ENCODE measurements at places on chromosomes 12 and 14.

DNA sequence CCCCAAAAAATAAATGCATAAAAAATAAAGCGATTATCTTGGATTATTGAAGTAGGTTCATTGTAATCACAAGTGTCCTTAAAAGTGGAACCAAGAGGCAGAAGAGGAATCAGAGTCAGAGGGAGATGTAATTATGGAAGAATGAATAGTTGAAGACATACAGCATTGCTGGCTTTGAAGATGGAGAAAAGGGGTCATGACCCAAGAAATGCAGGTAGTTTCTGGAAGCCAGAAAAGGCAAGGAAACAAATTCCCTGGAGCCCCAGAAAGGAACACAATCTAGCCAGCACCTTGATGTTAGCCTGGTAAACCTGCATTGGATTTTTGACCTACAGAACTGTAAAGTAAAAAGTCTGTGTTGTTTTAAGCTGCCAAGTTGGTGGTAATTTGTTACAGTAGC, 57.5 kb upstream of the PTGR2 start:
- no peak for DNase-seq

- no peak for DNase-seq
Observed at GRCh38 chr12:89370421-89370831, 18.1 kb upstream of the DUSP6 start.

DNA sequence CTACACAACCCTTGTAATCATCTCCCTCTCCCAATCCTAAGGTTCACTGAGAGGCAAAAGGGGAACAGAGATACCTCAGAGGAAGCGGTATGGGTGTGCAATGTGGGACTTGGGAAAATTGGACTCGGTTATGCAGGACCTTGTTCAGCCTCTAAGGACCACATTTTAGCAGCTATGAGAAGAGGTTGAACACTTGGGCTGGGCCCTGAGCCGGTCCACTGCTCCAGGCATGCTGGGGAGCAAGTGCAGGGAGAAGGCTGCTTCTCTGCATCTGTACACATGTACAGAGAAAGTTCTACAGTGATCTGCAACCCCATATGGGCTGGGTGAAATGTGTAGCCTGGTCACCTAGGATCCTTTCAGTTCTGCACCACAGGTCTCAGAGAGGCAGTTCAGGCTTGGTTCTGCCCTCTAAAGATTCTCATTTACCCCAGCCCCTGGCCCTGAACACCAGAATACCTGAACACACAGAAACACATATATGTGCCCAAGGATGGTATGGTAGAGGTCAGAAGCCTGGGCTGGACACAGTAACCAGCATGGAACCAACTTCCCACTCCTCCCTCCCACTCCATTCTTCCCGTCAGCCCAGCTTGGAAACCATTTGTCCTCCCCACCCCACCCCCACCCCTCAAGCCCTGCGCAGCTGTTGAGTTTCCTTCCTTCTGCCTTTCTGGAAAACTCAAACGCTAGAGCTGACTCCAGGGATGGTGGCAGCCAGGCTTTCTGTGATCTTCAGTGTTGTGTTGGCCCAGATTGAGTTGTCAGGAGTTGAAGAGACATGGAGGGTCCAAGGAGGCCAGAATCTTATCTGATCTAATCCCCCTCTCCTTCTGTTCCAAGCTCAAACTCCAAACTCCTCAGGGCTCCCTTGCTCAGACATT, 10.4 kb downstream of the HOXC5 start:
- DNase-seq: no peak

- no peak for DNase-seq
Observed at GRCh38 chr12:93757792-93758694, 80.9 kb downstream of the CRADD start.

DNA sequence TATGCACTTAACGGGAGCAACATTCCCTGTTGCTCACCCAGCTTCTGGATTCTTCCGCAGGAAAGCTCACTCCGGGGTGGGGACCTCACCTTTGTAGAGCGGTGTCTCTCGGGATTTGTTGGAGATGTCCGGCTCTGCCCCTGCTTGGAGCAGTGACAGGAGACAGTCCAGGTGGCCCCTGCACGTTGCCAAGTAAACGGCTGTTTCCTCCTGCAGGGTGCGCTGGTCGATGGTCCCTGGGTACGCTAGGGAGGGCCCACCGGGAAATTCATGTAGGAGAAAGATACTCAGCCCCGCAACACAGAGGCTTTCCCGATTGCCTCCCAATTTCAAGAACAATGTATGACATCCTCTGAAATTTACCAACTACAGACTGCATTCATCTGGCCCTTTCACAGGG, 23.1 kb downstream of the ASB2 start:
- DNase-seq: no peak

- no peak for DNase-seq
Observed at GRCh38 chr12:63937378-63938316, 93.1 kb downstream of the SRGAP1 start.

- DNase-seq: no peak
Observed at GRCh38 chr14:89194376-89194775, 222.7 kb downstream of the FOXN3 start.

DNA sequence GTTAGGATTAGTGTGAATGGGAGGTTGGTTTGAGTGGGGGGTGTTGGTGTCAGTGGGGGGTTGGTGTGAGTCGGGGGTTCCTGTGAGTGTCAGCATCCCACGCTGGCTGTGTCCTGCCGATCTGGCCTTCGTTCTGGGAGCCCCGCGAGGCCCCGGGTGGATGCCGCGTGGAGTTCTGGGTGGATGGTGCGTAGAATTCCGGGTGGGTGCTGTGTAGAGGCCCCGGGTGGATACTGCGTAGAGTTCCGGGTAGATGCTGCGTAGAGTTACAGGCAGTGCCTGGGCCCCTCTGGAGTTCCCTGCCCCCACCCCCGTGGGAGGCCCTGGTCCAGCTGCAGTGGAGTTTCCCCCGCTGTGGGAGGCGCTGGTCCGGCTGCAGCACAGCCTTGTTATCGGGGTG, 8.7 kb downstream of the NOC4L start:
- DNase-seq: no peak

- DNase-seq: no peak
Observed at GRCh38 chr12:39277416-39277815, 165.5 kb downstream of the KIF21A start.

- DNase-seq: no peak
Observed at GRCh38 chr14:59343585-59343984, 121.6 kb downstream of the GPR135 start.

DNA sequence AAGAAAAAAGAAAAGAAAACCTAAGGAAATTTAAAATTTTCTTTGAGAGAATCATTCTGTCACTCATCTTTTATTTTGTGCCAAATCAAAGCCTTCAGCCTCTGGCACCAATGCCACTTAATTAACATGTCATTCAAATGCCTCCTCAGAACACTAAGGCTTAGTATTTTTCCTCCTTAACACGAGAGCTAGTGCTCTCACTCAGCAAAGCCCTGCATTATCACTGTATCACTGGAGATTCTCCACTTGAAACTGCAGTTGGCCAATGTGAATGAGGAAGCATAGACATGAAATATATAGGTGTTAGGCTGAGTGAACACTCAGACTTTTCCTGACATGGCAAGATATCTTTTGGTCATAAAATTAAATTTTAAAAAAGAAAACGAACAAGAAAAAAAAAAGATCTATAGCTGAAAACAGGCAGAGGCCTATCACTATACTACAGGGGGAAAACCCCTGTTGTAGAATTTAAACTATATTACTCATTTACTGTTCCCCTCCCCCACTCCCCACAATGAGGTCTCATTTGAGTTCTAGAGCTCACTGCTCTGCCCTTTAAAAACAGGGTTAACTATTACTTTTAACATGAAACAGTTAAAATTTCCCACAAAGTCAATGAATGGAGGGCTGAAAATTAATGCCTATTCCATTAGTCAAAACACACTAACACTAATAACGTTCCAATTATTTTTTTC, 5.1 kb downstream of the MBIP start:
- peak; percentile 34 for DNase-seq

- DNase-seq: no peak
Observed at GRCh38 chr12:131437706-131438492, 273.0 kb upstream of the SFSWAP start.

GRCh38 chr12:102527171-102527720, 46.9 kb upstream of the IGF1 start:
- no peak for DNase-seq

DNA sequence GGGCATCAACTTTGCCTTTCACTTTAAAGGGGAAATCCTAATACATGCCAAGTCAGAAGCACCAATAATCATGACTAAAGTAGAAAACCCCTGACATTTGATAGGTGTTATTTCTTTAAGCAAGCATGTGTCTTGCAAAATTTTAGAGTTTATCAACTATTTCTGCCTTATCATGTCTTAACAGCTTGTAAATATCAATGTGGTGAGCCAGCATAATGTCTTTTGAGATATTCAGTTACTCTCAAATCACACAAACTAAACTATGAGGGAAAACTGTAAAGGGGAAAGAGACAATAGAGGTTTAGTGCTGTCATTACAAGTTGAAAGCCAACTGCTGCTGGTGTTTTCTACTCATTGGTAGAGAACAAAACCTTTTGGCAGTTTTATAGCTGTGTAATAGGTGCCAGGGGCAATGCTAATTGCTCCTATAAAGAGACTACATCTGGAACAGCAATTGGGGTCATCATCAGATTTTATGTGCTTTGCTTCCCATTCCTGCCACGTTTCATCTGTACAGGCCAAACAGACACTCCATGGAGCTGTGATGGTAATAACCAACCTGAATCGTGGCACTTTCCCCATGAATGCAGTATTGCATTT, 1027.4 kb downstream of the FSCB start:
- no peak for DNase-seq

GRCh38 chr12:81811061-81811777, 52.1 kb upstream of the PPFIA2 start:
- DNase-seq: no peak

- no peak for DNase-seq
Observed at GRCh38 chr12:131694116-131694838, 16.6 kb upstream of the SFSWAP start.

- DNase-seq: no peak
Observed at GRCh38 chr14:105761842-105762241, 235.5 kb downstream of the TMEM121 start.

GRCh38 chr12:106287364-106287763, 15.2 kb upstream of the TCP11L2 start:
- no peak for DNase-seq

- no peak for DNase-seq
Observed at GRCh38 chr14:73168691-73169090, 32.4 kb downstream of the PSEN1 start.

DNA sequence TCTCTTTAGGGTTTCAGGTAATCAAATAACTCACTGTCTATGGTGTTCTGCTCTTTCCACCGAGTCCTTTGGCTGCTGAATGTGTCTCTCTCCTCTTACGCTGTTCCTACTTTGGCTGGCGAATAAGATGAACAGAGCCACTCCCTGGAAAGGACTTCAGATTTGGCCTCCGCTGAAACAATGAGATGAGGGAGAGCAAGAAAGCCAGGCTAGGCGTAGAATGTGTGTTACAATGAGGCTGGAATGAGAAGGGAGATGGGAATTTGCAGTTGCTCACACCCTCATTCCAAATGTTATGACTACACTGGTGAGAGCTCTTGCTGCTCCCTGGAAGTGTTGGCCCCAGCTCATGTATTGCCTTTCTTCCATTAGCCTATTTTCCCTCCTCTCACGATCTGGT, at the start of gene MFAP5:
Gene MFAP5 (minus strand): TSS at position 234 of the 400 bp plus-strand sequence. CDS start 722 bp downstream, outside the sequence.
- no peak for DNase-seq

DNA sequence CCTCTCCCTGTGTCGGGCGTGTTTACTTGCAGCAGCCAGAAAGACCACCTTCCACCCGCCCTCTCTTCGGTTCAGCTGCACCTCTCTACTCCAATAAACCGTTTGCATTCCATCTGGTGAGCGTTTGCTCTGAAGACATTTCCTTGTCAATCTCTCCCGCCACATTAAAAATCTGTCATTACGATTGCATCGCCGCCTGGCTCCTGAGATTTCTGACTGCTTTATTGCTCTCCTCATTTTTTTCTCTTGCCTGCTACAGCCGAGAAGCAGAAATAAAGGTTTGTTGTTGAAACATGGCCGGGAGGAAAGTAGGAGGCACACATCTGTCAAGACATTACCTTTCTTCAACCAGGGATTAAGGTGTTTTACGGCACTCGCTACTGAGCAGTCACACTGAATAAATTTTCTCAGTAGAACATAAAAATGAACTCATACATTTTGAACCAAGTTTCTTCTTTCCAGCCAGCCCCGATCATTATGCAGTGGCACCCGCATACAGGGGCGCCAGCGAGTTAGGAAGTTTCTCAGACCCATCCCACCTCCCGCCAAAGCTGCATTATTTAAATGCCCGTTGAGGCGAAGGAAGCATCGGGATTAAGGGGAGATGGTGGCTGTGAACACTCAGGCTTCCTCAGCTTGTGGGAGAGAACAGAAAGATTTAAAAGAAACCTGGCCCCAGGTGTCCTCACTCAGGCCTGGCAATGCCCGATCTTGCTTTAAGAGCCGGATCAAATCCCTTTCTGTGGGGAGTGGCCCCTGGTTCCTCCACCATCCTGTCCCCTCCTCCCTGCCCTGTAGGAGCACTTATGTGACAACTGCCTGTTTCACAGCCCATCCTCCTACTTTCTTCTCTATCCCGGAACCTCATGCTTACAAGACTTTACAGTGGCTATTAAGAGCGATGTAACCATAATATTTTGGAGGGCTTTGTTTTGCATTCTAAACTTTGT, 1108.9 kb downstream of the BCL11B start:
- no peak for DNase-seq

- DNase-seq: no peak
Observed at GRCh38 chr12:58576916-58577315, 343.4 kb downstream of the LRIG3 start.

DNA sequence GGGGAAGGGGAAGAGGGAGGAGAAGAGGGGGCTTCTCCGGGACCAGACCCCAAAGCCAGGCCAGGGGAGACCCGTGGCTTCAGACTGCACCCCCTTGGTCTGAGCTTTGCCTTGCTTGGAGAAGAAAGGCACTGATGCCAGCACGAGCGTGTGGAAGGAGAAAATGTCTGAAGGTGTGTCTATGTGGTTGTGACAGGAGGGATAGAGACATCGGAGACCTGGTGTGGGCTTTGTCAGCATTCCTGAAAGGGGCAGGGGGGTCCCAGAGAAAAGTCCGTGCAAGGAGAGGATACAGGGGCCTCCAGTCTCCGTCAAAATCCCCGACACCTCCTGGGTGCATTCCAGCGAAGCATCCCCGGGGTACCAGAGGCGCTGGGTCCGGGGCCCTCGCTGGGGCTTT, 139.0 kb upstream of the LHX5 start:
- DNase-seq: no peak
